ENCODE measurements at places on chromosomes 16 and 17. TPM values are rescaled to one million over a fixed set of nuclear protein-coding genes. Genes with fewer than 3 reads are reported as not detected.

GRCh38 chr17:18959845-18960240, 7.9 kb downstream of the SLC5A10 start:
- DNase-seq: no peak

DNA sequence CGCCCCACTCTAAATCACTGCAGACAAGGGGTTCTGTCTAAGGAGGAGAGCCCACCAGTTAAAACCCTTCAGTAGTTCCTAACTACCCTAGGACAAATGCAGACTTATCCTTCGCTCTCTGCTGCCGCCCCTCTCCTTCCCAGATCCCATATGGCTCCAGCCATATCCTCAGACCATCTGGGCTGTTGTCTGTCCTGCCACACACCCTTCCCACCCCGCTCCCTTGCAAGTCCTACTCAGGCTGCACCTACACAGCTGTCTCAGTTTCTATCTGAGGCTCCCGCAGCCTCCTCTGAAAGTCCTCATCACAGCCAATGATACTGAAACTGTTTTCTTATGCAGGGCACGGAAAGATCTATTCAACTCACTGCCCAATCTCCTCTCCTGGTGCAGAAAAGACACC, 720 bp upstream of the BCKDK start:
- no peak for DNase-seq

GRCh38 chr16:84928679-84929420, 82.5 kb downstream of the ZDHHC7 start:
- DNase-seq: no peak

- no peak for DNase-seq
These were observed 212.5 kb downstream of the NTN1 start for GRCh38 chr17:9233761-9234160.

The SPAG5 gene
- total RNA-seq: 106 TPM

DNA sequence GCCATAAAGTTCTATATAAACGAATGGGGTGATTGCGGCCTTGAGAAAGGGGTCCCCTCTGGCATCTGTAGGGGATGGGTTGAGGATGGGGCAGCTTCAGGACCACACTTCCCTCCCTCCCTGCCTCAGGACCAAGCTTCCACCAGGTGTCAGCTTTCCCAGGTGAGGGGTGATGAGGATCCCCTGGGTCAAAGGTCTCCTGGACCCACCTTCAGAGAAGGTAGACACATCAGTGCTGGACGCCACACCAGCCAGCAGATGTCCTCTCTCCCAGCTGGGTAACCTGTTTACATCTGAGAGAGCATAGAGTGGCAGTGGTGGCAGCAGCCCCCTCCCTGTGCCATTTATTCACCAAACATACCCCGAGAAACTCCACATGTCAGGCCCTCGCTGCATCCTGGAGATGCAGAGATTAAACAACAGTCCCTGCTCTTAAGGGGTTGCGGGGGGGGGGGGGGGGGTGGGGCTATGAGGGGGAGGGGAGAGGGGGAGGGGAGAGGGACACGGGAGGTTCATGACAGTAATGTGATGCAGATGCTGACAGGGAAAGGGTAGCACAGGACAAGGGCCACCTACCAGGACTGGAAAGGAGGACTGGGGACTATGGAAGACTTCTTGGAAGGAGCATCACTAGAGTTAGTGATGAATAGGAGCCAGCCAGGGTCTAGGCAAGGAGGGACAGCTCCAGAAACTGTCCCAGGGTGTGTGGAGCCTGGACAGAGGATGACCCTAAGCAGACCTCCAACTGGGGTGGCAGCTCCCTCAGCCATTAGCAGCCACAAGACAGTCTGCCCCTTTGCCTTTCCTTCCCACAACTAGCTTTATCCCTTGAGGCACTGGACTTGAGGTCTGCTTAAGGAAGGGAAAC, 5.0 kb downstream of the PROCA1 start:
- DNase-seq: no peak

The AANAT gene
- not detected for total RNA-seq

GRCh38 chr17:10385871-10386270, 13.1 kb upstream of the MYH13 start:
- DNase-seq: peak; percentile 37

The DOK4 gene
- 36.5 TPM for total RNA-seq

The ABCC11 gene
- 0.13 TPM for total RNA-seq

- no peak for DNase-seq
These were observed 391.6 kb upstream of the ASIC2 start for GRCh38 chr17:33684735-33685134.

The CDH5 gene
- not detected for total RNA-seq

DNA sequence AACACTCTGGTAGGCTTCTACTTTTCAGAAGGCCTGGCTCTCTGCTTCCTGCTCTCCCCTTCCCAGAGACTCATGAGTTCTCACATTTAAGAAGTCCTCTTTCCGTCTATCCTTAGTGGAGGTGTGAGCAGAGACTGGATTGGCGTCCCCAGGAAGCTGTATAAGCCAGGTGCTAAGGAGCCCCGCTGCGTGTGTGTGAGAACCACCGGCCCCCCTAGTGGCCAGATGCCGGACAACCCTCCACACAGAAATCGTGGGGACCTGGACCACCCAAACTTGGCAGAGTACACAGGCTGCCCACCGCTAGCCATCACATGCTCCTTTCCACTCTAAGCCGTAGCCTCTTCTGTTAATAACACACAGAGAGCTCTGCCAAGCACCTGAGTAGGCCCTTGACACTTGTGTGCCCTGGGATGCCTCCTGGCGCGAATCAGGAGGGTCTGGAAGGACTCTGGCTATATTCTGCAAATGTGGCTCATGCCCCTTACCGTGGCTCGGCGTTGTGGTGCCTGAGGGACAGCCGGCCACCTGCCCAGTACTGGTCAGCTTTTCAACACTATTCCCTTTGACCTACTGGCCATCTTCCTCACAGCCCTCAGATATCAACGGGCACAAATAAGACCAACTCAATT, 13.9 kb downstream of the CYB5D2 start:
- DNase-seq: no peak

The CES1 gene
- total RNA-seq: not detected

The KRT40 gene
- total RNA-seq: not detected

The CD2BP2 gene
- 65.6 TPM for total RNA-seq

The ALOX12 gene
- not detected for total RNA-seq

DNA sequence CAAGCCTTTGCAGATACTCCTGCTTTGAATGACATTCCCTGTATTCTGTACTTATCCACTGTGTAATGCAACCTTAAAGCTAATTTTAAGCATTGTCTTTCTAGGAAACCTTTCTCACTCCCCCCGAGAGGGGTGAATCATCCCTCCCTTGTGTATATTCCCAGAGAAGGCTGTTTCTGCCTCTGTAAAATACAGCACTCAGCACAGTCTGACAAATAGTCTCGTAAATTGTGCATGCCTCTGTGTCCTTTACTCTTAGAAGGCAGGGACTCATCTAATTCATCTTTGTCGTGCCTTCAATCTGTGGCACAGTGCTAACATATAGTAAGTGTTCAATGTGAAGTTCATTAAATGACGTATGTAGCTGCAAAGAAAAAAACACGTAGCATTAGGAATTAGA, 200.7 kb downstream of the CA10 start:
- DNase-seq: peak; percentile 37

GRCh38 chr17:32126746-32127145, 15.6 kb upstream of the RHOT1 start:
- no peak for DNase-seq

DNA sequence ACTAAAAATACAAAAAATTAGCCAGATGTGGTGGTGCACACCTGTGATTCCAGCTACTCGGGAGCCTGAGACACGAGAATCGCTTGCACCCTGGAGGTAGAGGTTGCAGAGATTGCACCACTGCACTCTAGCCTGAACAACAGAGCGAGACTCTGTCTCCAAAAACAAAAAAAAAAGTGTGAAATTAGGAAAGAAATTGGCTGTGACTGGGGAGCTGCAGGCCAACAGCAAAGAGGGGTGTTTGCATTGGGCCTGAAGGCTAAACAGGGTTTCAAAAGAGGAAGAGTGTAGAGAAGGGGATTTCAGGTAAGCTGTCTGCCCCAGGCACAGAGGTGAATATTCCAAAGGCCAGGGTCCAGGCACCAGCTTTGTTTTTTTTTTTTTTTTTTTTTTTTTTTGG, 9.4 kb downstream of the BMERB1 start:
- no peak for DNase-seq

The TBC1D28 gene
- total RNA-seq: not detected

The TNFSF13 gene
- total RNA-seq: not detected

DNA sequence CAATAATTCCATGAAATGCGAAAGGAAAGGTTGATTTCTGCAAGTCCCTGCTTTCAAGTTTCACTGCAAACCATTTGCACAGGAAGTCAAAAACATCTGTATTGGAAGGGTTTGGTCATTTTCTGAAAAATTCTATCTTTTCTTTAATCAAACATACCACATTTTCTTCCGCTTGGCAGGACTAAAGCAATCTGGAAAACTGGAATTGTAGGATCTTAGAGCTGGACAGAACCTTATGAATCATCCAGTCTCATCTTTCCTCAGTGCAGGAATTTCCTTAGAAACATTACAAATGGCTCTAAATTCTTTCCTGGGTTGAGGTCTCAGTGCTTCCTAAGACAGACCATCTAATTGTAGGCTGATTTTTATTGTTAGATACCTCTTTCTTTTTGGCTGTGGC, 111.5 kb upstream of the ELAC2 start:
- DNase-seq: no peak

DNA sequence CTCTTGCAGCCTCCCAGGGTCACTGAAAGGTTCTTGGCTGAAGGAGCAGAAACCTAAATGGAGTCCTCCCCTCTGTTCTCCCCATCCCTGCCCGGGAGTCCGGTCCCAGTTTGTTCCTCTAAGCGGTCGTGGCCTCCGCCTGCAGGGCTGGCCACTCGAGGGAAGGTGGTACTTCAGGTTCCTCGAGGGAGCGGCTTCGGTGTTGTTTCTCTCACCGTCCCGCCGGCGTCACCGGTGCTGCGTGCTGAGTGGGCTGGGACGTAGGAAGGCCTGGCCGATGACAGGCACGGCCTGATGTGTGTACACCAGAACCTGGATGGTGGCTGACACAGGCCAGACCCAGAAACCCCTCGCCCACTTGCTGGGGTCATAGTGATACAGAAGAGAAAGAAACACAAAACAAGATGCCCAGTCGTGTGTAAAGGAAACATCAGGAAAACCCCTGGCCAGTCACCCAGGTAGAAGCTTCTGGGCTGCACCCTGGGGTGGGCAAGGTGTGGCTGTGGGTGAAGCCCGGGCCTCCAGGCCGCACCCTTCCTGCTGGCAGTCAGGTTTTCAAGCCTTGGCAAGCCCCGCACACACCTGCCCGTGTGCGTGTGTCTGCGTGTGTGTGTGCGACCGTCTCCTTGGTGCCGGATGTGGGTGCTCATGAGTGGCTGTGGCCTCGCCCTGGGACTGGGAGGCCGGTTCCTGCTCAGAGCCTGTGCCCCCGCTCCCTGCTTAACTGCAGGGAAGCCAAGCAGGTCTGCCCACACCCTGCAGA, 52.0 kb downstream of the BAIAP2 start:
- no peak for DNase-seq

- DNase-seq: peak; percentile 93
These were observed 49.7 kb downstream of the TUBD1 start for GRCh38 chr17:59842901-59843652.

- peak; percentile 22 for DNase-seq
These were observed 73.6 kb upstream of the HAS3 start for GRCh38 chr16:69031877-69032301.

The CACNG1 gene
- total RNA-seq: not detected

The CACNG3 gene
- total RNA-seq: not detected

The LRRC46 gene
- total RNA-seq: 1.4 TPM

The MT1G gene
- total RNA-seq: not detected

- DNase-seq: no peak
These were observed 108.5 kb upstream of the CCL2 start for GRCh38 chr17:34146440-34147043.

GRCh38 chr17:9424071-9424640, 151.5 kb downstream of the STX8 start:
- no peak for DNase-seq

The KRTAP1-1 gene
- total RNA-seq: not detected

- DNase-seq: peak; percentile 97
These were observed 95.2 kb upstream of the SMIM36 start for GRCh38 chr17:55606488-55606815.

- DNase-seq: no peak
These were observed 67.8 kb upstream of the GNG13 start for GRCh38 chr16:868386-868755.

- no peak for DNase-seq
These were observed 8.5 kb downstream of the NR1D1 start for GRCh38 chr17:40091691-40092397.

- no peak for DNase-seq
These were observed 39.3 kb upstream of the CLEC18B start for GRCh38 chr16:74460542-74460941.

DNA sequence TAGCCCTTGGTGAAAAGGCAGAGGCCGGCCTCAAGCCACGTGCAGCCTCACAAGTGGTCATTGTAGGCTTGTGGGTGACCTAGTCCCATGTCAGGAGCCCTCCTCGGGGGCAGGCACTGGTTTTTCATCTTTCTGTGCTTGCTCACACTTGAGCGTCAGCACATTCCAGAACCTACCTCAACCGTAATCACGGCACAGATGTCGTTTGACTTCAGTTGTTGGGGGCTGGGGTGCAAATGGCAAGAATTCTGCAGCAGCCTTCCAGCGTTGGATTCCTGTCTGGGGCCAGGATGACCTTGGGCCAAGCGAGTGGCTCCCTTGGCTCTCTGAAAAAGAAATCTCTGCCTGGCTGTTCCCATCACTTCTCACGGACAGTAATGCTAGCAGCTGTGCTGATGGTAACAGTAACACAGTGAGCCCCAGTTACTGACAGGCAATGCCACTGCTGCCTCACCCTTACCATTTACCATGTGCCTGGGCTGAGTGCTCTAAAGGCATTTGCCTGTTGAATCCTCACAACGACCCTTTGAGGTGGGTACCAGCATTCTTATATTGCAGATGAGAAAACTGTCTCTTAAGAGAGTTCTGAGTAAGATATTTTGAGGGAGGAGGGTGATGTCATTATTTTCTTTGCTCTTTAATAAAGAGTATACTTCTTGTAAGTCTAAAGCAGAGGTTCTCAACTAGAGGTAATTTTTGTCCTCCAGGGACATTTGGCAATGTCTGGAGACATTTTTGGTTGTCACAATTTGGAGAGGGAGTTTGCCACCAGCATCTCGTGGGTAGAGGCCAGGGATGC, 46.5 kb downstream of the KSR1 start:
- DNase-seq: peak; percentile 47

The ZNF205 gene
- 17.0 TPM for total RNA-seq

The SOCS1 gene
- total RNA-seq: 0.98 TPM

DNA sequence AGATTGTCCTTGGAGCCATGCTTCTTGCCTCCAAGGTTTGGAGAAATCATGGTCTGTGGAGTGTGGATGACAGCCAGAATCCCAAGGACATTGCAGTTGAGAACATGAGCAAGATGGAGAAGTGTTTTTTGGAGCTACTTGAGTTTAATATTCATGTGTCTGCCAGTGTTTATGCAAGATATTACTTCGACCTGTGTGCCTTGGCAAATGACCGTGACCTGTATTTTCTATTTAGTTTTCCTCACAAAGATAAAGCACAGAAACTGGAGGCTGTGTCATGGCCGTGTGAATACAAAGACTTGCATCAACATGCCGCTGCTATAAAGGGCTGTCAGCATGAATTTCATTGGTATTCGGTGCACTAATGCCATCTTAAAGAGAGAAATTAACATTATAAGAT, 9.0 kb downstream of the GGA2 start:
- no peak for DNase-seq

Data from LHCN-M2 (cell line).